ENCODE measurements at places on chromosomes 6 and 20.

DNA sequence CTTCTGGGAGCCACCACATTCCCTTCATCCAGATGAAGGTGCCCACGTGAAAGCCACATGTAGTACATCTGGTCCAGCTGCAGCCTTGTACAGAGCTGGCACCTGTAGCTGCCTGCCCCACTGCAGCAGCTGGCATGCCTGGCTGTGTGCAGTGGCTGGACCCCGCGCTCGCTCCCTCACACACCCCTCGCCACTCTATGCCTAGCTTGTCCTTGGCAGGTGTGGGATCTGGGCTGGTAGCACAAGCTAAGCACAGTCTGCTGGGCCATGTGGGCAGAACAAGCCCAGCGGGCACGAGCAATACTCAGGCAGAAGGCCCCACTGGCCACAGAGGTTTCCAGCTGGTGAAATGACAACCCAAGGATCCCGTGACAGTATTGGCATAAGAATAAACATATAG, 199.4 kb upstream of the PRND start:
- DNase-seq: no peak

DNA sequence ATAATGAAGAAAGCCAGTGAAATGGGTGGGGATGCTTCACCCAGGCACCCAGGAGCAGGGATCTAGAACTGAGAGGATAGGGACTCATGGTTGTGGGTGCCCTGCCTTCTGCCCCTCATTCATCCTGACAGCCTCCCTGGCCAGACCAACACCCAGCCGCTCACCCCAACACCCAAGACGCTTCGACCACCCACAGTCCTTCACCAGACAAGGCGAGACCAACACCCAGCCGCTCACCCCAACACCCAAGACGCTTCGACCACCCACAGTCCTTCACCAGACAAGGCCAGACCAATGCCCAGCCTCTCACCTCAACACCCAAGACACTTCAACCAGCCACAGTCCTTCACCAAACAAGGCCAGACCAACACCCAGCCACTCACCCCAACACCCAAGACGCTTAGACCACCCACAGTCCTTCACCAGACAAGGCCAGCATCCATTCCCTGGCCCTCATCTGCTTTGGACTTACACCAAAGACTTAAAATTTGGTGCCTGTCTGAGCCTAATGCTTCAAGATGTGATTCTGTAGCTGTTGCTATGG, 131.5 kb downstream of the ANKRD60 start:
- no peak for DNase-seq

DNA sequence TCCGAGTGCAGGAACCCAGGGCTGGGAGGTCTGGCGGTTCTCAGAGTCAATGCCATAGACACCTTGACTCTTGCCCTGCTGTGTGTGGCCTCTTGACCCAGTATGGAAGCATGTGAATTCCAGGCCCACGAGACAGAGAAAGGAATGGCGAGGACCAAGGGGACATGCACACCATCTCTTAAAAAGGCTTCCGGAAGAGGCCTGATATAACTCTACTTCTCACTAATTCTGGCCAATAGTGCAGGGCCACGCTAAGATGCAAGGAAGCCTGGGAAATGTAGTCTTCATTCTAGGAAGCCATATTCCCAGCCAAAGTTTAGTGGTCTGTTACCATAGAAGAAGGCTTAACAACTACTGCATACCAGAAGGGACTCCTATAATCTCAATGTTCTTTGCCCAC, 177.0 kb upstream of the KCNG1 start:
- DNase-seq: no peak

DNA sequence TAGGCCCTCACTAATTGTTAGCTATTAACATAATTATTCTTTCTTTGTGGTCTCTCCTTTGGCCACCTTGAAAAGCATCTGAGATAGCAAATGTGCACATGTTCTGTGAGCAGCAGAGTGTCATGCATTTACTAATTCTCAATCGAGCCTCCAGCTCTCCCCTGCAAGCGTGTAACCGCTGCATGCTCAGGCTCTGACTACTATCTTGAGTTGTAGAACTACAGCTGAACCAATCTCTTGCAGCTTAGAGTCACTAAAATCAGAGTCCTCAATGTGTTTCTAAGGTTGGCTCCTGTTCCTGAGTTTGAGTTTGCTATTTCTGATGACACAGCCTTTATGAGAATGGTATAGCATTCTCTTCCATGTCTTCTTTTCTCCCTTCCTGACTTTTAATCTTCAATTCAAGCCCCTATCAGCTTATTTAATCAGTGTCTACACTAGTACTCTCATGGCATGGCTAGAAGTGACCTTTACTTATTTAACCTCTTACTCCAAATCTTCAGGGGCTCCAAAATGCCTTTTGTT, 65.5 kb downstream of the PPP1R3G start:
- DNase-seq: no peak

- no peak for DNase-seq
Observed at GRCh38 chr20:57567471-57568079, 6.7 kb downstream of the PCK1 start.

GRCh38 chr6:166796610-166797009, 159.7 kb downstream of the RNASET2 start:
- no peak for DNase-seq

- no peak for DNase-seq
Observed at GRCh38 chr6:115442323-115442722, 618.4 kb downstream of the FRK start.

DNA sequence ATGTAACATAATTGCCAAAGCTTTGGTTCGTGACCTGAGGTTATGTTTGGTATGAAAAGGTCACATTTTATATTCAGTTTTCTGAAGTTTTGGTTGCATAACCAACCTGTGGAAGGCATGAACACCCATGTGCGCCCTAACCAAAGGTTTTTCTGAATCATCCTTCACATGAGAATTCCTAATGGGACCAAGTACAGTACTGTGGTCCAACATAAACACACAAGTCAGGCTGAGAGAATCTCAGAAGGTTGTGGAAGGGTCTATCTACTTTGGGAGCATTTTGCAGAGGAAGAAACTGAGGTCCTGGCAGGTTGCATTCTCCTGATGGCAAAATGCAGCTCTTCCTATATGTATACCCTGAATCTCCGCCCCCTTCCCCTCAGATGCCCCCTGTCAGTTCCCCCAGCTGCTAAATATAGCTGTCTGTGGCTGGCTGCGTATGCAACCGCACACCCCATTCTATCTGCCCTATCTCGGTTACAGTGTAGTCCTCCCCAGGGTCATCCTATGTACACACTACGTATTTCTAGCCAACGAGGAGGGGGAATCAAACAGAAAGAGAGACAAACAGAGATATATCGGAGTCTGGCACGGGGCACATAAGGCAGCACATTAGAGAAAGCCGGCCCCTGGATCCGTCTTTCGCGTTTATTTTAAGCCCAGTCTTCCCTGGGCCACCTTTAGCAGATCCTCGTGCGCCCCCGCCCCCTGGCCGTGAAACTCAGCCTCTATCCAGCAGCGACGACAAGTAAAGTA, 547 bp upstream of the ESR1 start:
- no peak for DNase-seq

DNA sequence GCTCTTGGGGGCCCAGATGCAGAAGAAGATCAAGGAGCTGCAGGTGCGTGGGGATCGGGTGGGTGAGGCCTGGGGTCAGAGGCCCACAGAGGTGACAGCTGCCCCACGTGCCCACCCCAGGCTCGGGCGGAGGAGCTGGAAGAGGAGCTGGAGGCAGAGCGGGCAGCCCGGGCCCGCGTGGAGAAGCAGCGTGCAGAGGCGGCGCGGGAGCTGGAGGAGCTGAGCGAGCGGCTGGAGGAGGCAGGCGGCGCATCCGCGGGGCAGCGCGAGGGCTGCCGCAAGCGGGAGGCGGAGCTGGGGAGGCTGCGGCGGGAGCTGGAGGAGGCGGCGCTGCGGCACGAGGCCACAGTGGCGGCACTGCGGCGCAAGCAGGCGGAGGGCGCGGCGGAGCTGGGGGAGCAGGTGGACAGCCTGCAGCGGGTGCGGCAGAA, 41.5 kb downstream of the MYH7B start:
- no peak for DNase-seq

DNA sequence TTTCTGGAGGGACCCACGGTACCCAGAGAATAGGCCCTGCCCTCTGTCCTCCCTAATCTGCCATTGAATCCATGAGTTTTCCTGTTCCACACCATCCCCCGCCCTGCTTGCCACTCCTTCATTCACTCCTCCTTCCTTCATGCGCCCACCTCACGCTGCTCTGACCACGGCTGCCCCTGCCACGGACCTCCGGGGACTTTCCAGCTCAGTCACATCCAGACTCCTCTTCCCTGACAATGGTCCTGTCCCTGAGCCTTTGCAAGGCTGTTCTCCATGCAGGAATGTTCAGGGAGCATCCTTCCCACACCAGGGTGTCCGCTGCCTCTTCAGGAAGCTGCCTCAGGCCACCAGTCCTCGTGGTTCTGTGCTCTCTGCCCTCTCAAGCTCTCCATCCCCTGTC, 25.9 kb downstream of the GLP1R start:
- DNase-seq: no peak

All from stimulated activated naive CD4-positive, alpha-beta T cell (primary cell).